NCI-H2029 treated with DMSO at 0.1 percent for 48 hours (cell line): ENCODE measurements at places on chromosomes 11 and 22.
A peak's percentile ranks its signal among the peaks of the same experiment; 100 is the strongest.

- no peak for DNase-seq
These were observed 34.1 kb downstream of the PAMR1 start for GRCh38 chr11:35491231-35491871.

DNA sequence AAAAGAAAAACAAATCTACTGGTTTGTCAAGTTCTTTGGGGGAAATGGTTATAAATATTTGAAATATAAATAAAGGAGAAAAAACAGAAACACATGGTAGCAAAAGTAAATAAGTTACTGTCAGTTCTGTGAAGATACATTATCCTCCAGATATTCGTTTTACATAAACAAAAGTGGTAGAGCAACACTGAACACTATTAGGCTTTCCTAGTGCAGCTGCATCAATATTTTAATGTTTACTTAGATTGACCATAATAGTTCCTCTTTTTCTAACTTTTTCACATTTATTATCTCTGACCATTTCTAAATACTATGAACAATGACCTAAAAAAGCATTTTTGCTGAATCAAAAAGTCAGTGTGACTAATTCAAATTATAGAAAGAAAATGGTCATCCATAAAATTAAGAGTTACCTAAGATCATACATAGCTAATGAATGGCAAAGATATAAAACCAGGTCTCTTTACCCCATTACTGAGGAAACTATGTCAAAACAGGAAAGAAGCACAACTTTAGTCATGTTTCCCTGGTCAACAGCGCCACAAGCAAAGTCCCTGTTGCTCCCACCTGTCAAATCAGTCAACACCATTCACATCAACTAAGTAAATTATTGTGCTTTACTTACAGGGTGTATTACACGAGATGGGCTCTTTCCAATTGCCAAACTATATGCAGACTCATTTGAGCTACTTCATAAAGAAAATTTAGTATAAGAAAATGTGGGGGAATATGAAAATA, 38.5 kb downstream of the SBF2 start:
- DNase-seq = no peak

DNA sequence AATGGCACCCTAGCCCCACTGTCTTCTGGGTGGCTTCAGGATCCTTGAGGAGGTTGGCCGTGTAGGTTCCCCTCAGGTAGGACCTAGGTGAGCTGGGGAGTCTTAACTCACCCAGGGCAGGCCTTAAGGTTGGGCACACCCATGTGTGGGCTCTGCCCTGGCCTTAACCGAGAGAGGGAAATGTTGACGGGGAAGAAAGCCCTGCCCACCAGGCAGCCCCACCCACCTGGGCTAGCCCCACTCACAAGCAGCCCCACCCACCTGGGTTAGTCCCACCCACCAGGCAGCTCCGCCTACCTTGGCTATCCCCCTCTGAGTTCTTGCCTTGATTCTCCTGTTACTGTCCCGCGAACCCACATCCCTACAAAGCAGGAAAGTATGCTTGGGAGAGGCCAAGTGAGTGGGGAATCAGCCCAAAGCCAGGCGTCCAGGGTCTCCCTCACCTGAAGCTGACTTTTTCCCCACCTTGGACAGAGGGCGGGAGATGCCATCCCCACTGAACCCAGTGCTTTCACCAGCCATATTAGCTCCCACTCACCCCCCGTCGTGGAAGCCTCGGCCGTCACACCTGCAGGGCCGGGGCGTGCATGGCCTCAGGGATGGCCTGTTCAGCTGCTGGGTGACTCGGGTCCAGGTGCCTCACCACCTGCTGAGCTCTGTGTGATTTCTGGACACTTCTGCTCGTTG, at the start of gene MYEOV:
Gene MYEOV, plus strand, starts transcription at position 337 of the 687 bp plus-strand sequence. CDS start 1,200 bp downstream, outside the sequence.
- no peak for DNase-seq

- no peak for DNase-seq
These were observed 98.1 kb downstream of the BBOX1 start for GRCh38 chr11:27138716-27139115.

- no peak for DNase-seq
These were observed 6.1 kb downstream of the SREBF2 start for GRCh38 chr22:41838842-41839618.

DNA sequence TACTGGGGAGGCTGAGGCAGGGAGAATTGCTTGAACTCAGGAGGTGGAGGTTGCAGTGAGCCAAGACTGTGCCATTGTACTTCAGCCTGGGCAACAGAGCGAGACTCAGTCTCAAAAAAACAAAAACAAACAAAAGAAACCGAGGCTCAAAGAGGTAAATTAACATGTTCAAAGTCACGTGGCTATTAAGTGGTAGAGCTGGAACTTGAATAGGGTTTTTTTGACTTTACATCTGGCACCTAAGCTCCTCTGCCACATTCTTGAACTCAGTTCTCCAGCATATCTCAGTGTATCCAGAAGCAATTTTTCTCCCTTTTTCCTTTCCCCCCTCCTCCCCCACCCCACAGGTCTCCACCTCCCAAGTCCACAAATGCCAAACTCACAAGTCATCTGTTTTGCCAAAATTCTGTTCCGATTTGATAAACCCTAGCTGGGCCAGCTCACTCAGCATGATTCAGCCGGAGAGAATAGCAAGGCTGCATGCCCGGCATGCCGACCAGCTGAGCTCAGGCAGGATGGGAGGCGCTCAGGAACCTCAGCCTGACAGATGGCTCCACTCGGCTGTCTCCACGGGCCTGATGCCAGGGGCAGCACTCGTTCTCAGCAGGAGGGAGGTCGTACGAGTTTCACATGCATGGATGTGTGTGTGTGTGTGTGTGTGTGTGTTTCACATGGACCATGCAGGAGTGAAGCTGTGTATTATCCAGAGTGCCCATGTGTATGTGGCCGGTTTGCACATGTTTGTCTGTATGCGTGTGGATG, 63.2 kb upstream of the RRAS2 start:
- DNase-seq = peak; percentile 19

DNA sequence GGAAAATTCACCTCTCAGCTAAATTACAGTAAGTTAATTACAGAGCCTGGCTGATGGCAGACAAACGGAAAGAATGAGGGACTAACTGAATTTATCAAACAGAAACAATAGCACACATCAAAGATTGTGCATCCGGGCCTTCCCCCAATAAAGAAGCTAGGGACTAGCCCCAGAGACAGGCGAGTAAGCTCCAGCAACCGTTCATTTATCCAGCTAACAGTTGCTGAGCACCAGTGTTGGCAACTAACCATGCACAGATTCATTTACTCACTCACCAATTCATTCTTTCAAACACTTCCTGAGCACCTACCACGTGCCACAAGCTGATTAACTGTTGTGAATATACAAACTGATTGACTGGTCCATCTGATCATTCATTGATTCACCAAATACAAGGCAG, 51.2 kb downstream of the SMCO4 start:
- no peak for DNase-seq

GRCh38 chr22:23121424-23121823, 20.4 kb downstream of the RSPH14 start:
- no peak for DNase-seq

DNA sequence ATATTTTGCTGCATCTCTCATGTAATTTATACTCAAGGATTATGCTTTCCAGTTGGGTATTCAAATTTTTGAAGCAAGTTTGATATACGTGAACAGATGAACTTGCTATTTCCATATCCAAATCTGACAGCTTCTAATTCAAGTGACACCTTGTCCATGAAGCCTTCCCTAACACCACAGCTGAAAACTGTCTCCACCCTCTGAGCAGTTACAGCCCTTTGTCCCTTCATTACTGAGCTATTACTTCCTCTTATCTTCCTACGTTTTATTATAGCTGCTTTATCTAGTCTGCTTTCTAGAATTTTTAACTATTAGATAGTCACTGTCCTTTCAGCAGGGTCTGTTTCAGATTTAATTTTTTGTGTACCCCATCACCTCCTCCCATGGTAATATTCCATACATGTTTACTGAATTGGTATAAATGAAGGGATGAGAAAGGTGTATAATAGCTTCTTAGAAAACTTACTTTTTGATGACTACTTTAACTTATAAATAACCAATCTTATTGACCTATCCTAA, 13.3 kb upstream of the PRSS23 start:
- DNase-seq = no peak
